Sciatic nerve (tissue), 2 donors: ENCODE measurements at places on chromosomes 2 and 18. TPM values are rescaled to one million over a fixed set of nuclear protein-coding genes. Genes with fewer than 3 reads are reported as not detected.

SLC25A52 gene
- not detected for total RNA-seq

MATN3 gene
- 8.8 TPM for total RNA-seq

PDCD1 gene
- total RNA-seq = 0.27 TPM

OSBPL6 gene
- total RNA-seq = 1.8 TPM

GULP1 gene
- total RNA-seq = 70.1 TPM

CCDC85A gene
- 3.9 TPM for total RNA-seq

EPB41L3 gene
- total RNA-seq = 73.1 TPM

EGR4 gene
- not detected for total RNA-seq

CASP8 gene
- 12.1 TPM for total RNA-seq

SIGLEC15 gene
- total RNA-seq = 0.31 TPM

SERPINB5 gene
- not detected for total RNA-seq

DSC3 gene
- 2.9 TPM for total RNA-seq

ZRANB3 gene
- 9.5 TPM for total RNA-seq

CDH19 gene
- total RNA-seq = 160 TPM

POU3F3 gene
- total RNA-seq = not detected

POTEC gene
- total RNA-seq = not detected
